ENCODE measurements at places on chromosomes 4 and X.

DNA sequence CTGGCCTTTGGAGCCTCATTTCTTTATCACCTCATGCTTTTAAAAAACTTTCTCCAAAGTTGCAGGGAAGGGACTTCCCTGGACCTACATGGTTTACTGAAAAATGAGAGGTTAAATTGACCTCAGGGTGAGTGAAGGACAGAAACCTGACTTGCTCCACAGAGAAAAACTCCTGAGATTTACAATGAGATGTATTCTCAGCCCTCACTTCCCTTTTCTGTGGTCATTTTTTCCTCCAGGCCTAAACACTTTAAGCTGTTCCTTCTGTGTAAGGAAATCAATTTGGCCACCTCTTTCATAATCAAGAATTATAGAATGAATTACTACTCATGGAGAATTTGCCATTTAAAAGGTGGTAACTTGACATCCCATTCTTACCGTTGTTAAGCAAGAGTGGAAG, 77.9 kb downstream of the HPGD start:
- no peak for DNase-seq

DNA sequence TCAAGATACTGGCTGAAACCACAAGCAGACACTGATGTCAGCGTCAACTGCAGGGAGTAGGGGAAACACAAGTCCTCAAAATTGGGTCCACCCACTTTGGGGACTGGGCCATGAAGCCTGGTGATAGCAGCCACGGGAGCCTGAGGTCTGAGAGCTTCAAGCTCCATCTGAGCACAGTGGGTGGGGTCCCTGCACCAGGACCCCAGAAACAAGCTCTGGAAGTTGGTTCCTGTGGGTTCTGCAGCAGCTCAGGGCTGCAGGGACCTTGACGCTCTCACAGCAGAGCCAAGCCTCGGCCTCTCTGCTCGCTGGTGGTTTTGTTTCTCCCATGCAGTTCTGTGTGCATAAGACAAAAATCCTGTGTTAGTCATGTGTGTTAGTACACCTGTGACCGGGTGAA, 54.5 kb downstream of the CPLX1 start:
- no peak for DNase-seq

DNA sequence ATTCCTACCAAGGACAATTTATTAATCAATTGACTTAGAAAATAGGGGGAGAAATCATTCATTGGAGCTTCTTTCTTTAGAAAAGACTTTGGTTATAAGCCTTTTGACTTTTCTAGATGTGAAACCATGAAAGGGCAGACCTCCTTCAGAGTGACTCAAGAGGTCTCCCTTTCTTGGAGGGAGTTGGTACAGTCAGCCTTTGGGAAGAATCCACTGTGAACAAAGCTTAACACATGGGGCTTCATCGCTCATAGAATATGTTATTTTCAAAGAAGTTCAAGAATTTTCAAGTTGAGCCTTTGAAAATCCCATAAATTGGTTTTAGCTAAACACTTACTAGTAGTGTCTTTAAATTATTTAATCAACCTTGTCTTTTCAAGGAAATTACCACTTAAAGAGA, 28.0 kb downstream of the RIPPLY1 start:
- DNase-seq: no peak

GRCh38 chr4:11814758-11815157, 386.1 kb upstream of the HS3ST1 start:
- no peak for DNase-seq

DNA sequence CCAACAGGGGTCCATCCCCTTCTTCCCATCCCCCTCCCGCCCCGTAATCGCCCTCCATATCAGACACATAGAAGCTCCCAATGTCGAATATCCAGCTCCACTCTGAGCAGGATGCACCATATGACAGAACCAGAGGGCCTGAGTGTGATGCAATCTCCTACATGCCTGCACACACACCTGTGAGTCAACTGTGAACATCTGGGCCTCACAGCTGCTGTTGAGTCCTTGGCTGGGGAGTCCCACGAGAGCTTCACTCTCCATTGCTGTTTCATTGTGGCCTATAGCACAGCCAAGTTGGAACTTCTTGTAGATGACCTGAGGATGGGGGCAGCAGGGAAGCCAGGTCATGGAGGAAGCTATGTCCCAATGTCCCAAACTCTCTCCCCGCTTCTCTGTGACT, 8.2 kb downstream of the SLC38A5 start:
- no peak for DNase-seq

DNA sequence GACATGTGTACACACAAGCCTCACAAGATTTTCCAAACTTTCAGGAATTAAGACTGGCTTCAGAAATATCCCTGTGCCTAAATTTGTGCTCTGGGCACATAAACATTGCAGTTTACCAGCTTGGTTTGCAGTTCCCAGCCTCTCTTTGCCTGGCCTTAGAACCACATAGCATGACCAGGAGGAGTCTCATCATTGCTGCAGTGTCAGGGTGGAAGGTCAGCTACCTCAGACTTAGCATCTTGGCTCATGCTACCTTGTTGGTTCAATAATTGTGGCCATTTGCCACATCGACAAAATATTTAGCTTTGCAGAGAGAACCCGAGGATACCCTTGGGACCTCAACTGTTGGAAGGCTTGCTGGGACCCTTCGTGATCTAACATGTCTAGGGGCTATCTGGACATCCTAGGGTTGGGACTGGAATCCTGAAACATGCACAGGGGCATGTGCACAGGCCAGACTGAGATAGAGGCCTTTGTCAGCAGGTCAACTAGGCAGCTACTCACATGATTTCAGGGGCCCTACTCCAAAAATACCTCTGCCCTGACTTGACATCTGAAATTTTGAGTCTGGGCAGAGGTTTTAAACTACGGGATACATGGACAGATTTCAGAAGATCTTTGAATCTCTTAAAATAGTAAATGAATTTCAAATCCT, 8.0 kb upstream of the SUPT20HL2 start:
- DNase-seq: no peak

DNA sequence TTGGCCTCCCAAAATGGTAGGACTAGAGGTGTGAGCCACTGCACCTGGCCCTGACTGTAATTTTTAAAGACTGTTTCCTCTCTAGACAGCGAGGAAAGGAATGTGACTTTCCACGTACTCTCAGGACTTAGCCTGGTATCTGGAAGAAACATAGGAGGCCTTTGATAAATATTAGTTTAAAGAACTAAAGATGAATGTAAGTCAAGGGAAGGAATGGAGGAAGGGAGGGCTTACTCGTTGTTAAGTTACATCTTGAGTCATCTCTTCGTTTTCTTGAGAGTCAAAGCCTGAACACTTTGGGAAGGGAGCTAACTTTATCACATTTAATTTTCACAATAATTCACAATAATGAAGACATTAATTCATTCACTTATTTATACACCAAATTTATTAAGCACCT, 7.2 kb upstream of the LNX1 start:
- DNase-seq: no peak

GRCh38 chr4:77306496-77306895, 149.5 kb downstream of the CCNG2 start:
- no peak for DNase-seq

- peak; percentile 10 for DNase-seq
Measured at GRCh38 chr4:66178906-66179305, 508.6 kb upstream of the EPHA5 start.

DNA sequence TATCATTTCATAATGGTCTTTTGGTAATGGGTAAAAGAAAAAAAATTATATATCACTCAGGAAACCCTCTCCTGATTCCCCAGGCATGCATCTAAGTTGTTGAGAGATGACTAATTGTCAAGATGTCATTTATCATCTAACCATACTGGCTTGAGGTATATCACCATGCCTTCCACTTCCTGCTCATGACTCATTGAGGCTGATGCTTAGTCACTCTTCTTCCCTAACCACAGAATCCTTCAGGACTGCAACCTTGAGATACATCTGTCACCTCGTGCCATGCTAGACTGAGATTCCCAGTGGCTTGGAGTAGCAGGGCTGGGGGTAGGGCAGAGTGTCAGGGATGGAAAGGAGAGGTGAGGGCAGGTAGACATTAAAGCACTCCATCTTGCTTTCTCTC, 782.5 kb upstream of the INTU start:
- peak; percentile 22 for DNase-seq

- no peak for DNase-seq
Measured at GRCh38 chr4:47647544-47647943, 162.5 kb downstream of the ATP10D start.

GRCh38 chr4:2798399-2799223, 5.7 kb downstream of the SH3BP2 start:
- no peak for DNase-seq

GRCh38 chr4:121711263-121712000, 14.7 kb upstream of the ANXA5 start:
- peak; percentile 73 for DNase-seq

- peak; percentile 86 for DNase-seq
Measured at GRCh38 chr4:128454281-128454871, 166.8 kb upstream of the PGRMC2 start.

- DNase-seq: no peak
Measured at GRCh38 chrX:152897222-152898131, at the start of gene ZNF185. Gene ZNF185, plus strand, starts transcription at chrX:152898067. Its CDS starts 16,423 bp downstream, at chrX:152914490.

DNA sequence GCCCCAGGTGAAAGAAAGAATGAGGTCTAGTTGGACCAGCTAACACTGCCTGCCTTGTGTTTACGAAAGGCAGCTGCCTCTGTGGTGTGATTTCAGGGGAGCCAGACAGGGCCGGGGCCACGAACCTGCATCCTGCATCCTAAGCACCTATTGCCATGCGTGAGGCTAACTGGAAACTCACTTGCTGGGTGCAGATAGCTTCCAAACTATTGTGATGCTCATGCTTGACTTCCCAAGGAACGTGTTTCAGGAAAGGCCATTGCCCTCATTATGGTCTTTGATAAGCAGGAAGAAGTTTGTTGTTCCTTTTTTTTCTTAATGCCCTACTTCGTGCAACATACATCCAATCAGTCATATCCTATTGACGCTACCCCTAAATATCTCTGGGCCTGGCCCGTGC, 2.3 kb upstream of the IRF2 start:
- no peak for DNase-seq

- no peak for DNase-seq
Measured at GRCh38 chr4:154529728-154530519, 20.3 kb downstream of the PLRG1 start.

DNA sequence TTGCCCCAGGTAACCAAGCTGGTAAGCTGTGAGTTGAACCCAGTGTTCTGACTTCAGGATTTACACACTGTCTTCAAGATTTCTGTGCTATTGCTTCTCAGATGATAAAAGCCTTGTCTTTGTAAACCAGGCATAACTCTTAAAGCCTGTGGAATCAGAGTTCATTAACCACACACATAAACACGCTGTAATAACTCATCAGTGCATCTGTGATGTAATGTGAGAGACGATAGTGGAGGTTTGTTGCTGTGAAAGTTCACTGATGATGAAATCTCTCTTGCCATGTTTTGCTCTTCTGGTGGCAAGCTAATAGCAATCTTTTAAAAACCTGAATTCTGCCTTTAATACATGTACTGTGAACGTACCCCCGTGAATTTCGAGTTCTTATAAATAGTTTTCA, 41.5 kb downstream of the CLCN4 start:
- no peak for DNase-seq

DNA sequence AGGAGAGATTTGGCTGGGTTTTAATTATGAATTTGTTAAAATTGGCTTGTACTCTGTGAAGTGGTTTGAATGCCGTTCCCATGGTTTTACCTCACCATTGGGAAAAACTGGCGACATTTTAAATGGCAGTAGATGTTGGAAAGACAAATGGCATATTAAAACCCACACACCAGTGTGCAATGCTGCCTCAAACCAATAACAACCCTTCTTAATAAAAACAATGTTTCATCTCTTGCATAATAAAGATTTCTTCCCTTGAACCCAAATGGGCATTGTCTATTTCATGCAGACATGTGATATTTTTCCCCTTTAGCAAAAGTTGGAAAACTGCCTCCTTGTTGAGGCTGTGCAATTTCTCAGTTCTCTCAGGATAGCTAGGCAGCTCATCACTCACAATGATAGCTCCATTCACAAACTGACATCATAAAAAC, 33.7 kb downstream of the GABRB1 start:
- peak; percentile 4 for DNase-seq

- no peak for DNase-seq
Measured at GRCh38 chr4:32136081-32136787, 1416.1 kb downstream of the PCDH7 start.

DNA sequence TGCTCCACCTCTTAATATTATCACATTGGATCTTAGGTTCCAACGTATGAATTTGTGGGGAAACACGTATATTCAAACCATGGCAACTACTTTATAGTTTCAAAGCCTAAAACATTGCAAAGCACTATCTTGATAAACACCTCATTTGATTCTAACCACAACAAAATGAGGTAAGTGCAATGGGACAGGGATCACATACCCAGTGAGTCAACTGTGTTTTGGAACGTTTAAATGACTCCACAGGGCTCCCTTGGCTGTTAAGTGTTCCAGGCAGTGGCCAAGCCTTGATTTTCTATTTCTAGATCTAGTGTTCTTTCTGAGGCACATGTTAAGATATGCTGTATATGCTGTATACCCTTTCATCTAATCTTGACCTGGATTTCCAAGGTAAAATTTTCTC, 54.5 kb upstream of the C1QTNF7 start:
- DNase-seq: no peak

- DNase-seq: no peak
Measured at GRCh38 chr4:48483006-48483776, at the start of gene SLC10A4. Gene SLC10A4, plus strand, starts transcription at chr4:48483343. Its CDS starts 219 bp downstream, at chr4:48483562.

DNA sequence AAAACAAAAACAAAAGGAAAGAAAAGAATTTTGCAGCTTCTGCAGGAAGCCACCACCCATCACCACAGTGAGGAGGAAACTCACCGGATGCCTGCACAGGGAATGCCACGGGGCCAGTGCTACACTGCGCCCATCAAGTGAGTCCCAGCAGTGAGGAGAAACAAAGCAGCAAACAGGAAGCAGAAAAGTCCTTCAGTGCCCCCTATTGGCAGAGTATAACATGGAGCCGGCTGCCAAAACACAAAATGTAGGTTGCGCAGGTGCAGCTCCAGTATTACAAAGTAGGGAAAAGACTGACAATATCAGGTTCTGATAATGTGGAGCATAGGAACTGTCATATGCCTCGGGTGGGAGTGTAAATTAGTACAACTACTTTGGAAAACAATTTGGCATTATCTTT, 23.3 kb upstream of the SCML2 start:
- no peak for DNase-seq
